ENCODE measurements at places on chromosomes 5 and 9.

DNA sequence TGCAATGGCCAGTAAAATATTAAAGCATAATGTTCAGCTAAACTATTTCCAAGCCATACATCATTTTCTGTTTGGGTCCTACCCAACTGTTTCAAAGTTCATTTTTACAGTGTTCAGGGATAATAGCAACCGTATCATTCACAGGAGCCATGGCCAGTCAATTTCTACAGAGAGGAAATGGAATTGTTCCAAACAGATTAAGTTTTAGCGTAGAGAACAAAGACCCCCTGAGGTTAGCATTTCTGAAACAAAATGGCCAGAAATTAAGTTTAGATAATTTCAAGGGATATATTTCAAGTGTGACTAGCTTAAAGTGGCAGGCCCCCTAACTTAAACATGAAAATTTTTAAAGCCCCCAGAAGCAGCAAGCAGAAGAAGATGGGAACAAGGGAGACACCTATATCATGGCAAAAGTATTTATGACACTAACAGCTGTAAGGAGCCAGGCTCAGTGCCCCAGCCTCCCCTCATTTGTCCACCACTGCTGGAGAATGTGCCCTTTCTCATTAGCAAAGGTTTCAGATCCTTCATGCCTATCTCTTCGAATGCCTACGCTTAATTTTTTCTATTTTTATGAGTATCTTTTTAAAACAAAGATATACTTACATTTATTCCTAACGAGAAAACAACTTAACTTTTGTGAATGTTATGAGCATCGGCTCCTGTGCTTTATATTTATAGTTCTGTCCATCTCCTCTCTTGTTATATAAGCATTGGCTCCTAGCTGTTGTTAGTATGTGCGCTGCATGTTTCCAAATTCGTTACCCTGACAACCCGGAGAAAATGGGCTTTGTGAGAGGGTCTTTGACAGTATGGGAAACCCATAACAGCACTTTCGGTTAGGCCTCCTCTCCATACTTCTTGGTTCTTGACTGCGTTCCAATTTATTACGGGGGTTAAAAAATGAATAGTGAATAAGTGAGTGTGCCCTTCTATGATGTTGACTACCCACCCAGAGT, 116.3 kb downstream of the MED27 start:
- no peak for DNase-seq

DNA sequence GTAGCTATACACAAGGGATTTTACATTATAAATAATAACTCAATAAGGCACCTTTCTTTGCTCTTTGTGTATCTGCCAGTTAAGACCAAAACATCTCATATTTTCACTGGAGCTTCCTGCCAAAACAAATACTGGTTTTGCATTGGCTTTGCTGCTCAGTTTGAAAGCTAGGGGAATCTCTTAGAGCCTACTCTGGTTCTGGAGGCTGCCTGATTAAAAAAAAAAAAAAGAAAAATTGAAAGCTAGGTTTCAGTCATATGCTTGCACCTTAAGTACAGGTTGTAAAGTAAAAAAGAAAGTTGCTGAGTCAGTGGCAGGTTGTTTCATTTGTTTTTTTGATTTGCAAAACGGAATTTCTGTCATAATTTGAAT, 2.3 kb downstream of the DENND4C start:
- DNase-seq, result peak; percentile 57

DNA sequence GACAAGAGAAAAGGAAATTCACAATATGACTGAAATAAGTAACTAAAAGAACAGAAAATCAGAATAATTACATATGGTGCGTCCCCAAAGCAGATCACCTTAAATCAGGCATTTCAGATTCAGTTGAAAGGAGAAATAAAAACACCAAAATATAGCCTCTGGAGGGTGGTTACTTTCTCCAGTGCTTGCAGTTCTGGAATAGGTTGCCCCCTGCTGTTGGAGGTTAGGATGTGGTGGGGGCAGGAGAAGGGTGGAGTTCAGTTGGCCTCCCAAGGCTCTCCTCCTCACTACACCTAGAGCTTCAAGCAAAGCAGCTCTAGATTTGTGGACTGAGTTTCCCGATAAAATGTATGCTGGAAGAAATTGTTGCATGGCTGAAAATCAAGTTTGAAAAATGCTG, 338.2 kb upstream of the TLE4 start:
- peak; percentile 58 for DNase-seq

DNA sequence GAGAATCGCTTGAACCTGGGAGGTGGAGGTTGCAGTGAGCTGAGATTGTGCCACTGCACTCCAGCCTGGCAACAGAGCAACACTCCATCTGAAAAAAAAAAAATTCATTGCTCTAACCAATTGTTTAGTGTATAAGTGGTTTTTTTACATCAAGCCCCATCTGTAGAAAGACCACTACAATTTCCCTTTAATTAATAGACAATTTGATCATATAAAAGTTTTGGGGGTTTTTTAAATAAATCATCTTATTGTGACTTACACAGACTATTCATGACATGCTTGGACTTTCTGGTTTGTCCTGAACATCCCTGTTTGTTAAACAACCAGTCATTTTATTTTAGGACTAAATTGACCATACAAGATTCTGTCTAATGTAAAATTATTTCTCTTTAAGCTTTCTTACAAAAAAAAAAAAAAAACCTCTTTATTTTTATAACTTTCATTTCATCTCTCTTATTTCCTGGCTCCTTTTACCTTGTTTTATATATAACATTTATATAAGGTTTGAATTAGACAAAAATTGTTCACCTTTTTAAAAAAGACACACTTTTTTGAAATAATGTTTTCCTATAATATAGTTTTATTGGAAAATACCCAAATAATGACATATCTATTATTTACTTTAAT, 9.8 kb upstream of the FANCC start:
- DNase-seq, result no peak

GRCh38 chr5:174999581-174999980, 275.2 kb downstream of the MSX2 start:
- DNase-seq, result no peak

DNA sequence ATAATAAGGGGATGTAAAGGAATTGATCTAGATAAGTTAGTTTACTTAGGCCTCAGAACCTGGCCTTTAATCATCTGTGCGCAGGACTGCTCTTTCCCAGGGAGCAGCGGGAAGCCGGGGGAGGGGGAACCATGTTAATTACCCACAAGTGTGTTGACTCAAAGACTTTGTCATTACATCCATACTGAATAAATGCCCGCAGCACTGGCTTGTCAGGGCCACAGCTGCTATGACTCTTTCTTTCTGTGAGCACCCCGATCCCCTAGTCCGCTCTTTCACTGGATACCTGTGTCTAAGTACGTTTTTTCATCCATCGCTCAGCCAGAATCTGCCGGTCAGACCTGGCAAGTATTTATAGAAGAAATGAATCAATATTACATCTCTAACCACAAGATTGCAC, 249.3 kb upstream of the DMRT1 start:
- no peak for DNase-seq

DNA sequence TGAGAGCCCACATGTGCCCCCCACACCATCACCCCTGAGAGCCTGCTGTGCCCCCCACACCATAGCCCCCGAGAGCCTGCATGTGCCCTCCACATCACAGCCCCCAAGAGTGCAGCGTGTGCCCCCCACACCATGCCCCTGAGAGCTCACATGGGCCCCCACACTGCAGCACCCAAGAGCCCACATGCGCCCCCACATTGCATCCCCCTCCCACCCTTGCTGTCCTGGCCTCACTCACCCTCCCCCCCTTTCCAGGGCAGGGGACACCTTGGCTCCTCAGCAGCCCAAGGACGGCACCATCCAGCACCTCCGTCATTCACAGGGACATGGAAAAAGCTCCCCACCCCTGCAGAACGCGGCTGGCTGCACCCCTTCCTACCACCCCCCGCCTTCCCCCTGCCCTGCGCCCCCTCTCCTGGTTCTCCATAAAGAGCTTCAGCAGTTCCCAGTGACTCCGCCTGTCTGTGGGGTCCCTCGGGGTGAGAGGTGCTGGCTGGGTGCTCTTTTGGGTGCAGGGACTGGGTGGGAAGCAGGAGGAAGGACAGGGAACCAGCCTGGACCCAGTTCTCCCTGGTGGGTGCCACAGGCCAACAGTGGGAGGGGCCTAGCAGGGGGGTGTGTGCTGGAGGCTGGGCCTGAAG, 5.0 kb downstream of the LCN1 start:
- no peak for DNase-seq

DNA sequence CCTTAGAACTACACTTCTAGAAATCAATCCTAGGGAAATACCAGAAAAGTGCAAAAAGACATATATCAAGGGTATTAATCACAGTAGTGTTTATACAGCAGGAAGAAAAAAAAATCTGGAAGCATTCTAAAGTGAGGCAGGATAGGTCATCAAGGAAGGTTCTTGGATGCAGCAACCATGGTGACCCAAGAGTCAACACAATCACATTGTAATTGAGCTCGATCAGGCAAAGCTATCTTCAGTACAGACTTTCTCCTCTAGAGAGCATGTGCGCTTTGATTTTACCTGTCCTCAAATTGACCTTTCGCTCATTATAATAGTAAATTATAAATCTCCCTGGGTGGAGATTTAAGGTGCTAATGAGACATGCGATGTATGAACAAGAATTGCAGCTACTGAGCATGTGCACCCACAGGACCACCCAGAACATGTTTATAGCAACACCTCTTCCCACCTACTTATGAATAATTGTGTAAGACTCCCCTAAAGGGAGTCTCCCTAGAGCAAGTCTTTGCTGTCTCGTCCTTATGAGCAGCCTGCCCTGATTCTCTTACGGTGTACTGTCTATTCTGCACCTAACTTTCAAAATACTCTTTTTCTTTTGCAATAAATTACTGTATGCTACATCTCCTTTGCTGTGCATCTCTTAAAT, 297.7 kb downstream of the ATPSCKMT start:
- DNase-seq, result no peak

- DNase-seq, result no peak
Measured at GRCh38 chr9:3793971-3794383, 268.2 kb upstream of the RFX3 start.

GRCh38 chr5:131509801-131510200, 125.2 kb downstream of the RAPGEF6 start:
- no peak for DNase-seq

- DNase-seq, result peak; percentile 93
Measured at GRCh38 chr9:70411121-70411929, 3.1 kb downstream of the KLF9 start.

- DNase-seq, result no peak
Measured at GRCh38 chr5:128842241-128842640, 123.0 kb upstream of the SLC27A6 start.

DNA sequence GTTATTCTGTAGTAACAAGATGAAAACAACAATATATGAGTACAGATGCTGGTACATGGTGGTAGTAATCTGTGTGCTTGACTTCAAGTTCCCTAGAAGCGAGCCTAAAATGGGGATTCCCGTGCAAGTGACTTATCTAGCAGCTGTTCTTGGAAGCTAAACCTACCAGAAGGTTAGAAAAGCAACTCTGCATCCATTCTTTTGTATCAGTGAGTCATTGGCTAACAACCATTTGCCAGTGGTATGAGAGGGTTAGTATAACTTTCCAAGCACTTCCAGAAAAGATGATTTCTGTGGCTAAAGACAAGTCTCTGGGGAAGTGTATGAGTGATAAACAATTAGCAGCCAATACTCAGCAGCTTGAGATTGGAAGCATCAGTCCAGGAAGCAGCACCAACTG, 787.7 kb upstream of the CDH6 start:
- no peak for DNase-seq

- DNase-seq, result peak; percentile 27
Measured at GRCh38 chr9:126773004-126773607, 31.7 kb upstream of the ZBTB43 start.

DNA sequence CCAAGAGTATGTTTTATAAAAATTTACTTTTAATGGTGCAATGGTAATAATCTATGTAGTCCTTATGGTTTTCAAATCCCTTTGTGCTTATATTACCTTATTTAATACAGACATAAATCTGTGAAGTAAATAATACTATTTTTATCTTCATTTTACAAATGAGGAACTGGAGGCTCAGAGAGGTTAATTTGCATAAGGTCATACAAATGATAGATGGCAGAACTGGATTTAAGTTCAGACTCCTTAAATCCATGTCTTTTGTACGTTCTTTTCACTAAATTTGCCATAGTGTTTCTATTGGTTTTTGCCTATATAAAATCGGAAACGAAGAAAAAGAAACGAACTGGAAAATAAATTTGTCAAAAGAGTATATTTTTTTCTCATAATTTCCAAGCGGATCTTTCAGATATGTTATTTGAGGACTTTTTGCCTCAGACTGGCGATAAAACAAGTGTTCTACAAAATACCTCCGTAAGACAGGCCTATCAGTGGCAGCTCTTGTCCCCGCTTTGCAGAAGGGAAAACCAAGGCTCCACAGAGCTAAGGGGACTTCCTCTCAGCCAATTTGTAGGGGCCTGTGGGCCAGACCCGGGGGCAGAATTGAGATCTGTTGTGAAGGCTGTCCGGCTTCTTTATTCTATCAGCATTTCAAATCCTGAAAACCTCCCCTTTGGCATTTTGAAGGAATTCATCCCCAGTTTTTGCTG, 1.1 kb upstream of the TNFAIP8 start:
- no peak for DNase-seq

GRCh38 chr9:127746959-127747569, 12.0 kb upstream of the TOR2A start:
- no peak for DNase-seq

GRCh38 chr5:39192450-39193160, 26.8 kb downstream of the FYB1 start:
- DNase-seq, result no peak

GRCh38 chr5:126486332-126486731, 63.1 kb downstream of the GRAMD2B start:
- no peak for DNase-seq

DNA sequence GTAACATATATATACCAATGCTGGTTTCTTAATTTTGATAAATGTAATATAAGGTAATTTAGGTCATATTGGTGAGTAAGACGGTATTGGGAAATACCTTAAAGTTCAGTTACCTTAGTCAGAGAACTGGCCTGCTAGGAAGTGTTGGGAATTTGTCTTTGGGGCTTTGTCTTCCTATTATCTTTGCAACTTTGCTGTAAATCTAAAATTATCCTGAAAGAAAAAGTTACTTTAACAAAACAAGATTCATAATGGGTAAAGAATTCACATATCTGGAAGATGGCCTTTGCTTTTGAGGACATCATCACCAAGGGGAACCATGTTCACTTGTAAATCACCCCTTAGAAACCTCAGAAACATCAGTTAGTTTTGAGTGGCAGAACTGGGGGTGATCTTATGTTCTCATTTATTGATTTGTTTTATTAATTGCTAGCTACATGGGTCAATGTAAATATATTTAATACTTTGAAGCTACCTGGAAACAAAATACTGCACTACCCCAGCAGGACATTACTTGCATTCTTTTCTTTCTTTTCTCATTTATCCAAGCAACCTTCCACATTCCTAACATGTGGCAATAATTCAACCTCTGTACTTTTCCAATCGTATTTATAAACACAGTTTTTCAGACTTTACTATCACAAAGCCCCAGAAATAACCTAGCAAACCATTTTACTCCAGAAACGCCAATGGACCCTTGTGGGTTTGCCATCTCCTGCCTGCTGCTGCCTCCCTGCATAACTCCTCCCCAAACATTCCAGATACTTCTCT, 41.4 kb downstream of the GLIS3 start:
- peak; percentile 66 for DNase-seq

DNA sequence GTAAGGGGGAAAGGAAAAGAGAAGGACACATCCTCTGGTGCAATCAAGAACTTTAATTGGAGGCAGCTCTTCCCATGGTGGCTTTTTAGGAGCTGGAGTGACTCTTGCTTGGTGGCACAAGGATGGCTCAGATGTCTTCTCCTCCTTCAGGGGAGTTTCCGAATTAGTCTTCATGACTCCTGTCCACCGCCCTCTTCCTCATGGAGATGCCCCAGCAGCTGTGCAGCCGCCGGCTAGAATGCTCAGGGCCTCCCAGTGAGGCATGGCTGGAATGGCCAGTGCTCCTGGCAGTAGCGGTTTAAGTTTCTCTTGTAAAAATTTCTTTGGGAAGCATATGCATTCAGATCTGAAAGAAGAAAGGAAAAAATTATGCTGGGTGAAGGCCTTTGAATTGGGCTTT, 8.8 kb upstream of the TEX53 start:
- no peak for DNase-seq

All from fibroblast of mammary gland (primary cell).